ENCODE measurements at places on chromosomes 11 and 22. TPM values are rescaled to one million over a fixed set of nuclear protein-coding genes. Genes with fewer than 3 reads are reported as not detected.

GRCh38 chr11:125379565-125379964, 116.5 kb downstream of the FEZ1 start:
- H3K4me3 ChIP-seq: no peak overlapping the region
- DNase-seq: no peak
- H3K27me3 ChIP-seq: peaks cover 19% of the 10 kb centered on the region
- no peaks in the 10 kb centered on the region for H3K36me3 ChIP-seq
- H3K4me1 ChIP-seq: no peaks in the 10 kb centered on the region
- H3K27ac ChIP-seq: no peak overlapping the region

DNA sequence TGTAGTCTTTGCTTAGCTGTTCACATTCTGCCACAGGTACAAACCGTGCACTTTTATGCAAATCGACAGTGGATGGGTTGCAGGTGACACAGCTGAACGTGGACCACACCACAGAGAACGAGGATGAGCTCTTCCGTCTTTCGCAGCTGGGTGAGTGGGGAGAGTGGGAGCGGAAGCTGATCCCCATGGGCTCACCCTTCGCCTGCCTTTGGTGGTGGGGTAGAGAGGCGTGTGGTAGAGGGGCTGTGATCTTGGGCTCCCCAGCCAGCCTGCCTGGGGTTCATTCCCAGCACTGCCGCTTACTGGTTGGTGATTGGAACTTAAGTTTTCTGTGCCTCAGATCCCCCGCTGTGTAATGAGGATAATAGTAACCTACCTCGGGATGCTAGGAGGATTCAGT, 19.1 kb downstream of the TAB1 start:
- no peak overlapping the region for H3K4me3 ChIP-seq
- H3K36me3 ChIP-seq: peaks cover 23% of the 10 kb centered on the region

DNA sequence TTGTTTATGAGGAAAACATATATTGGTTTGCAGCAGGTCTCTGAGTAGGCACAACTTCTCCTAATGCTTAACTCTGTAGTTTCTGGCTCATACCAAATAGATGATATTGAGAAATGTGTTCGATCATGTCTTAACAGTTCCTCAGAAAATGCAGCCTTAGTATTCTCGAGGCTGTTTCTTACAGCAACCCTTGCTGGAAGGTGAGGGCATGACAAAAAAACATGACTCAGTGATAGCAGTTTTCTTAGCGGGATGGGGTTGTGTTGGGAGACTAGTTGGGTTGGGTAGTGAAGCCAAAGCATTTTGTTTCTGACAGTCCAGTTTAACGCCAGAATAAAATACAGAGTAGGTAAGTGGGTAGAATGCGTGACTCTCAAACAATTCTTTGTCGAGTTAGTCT, 94.7 kb upstream of the PARVA start:
- H3K36me3 ChIP-seq: no peaks in the 10 kb centered on the region
- no peak overlapping the region for H3K27ac ChIP-seq
- peaks cover 5% of the 10 kb centered on the region for H3K4me1 ChIP-seq
- no peaks in the 10 kb centered on the region for H3K27me3 ChIP-seq
- no peak for DNase-seq
- H3K4me3 ChIP-seq: no peak overlapping the region

- H3K27me3 ChIP-seq: no peaks in the 10 kb centered on the region
- H3K27ac ChIP-seq: peak overlapping the region; percentile 89
- peaks cover 9% of the 10 kb centered on the region for H3K36me3 ChIP-seq
- peak overlapping the region; percentile 80 for H3K4me3 ChIP-seq
- peaks cover 36% of the 10 kb centered on the region for H3K4me1 ChIP-seq
These were observed 882 bp upstream of the MAP4K2 start for GRCh38 chr11:64803846-64804345.

DNA sequence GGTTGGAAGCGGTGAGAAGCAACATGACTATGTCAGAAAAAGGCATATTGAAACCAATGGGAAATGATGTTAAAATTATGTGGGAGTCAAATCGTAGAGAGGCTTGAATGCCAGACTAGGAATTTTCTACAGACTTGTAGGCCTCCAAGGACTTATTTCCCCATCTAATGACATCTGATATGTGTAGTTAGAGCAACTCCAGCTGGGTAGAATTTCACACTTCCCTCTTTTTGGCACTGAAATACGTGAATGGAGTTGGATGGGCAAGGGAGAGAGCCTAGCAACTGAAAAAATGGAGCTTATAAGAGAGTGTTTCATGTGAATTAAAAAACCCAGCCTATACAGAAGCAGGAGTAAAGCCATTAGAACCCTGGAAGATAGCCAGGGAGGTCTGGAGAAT, 304.2 kb downstream of the INSC start:
- no peak overlapping the region for H3K27ac ChIP-seq
- H3K36me3 ChIP-seq: no peaks in the 10 kb centered on the region
- no peak for DNase-seq
- peaks cover 1% of the 10 kb centered on the region for H3K27me3 ChIP-seq

SLC5A1 gene
- not detected for total RNA-seq

SMIM35 gene
- total RNA-seq: 0.32 TPM

C11orf86 gene
- not detected for total RNA-seq

All from activated CD8-positive, alpha-beta T cell treated with anti-CD3 and anti-CD28 coated beads for 36 hours (primary cell).